SHP77 (cell line): ENCODE measurements at places on chromosomes 5 and 9.
A peak's percentile ranks its signal among the peaks of the same experiment; 100 is the strongest.

- no peak for DNase-seq
These were observed 442.5 kb upstream of the KLF4 start for GRCh38 chr9:107932046-107932445.

GRCh38 chr5:25006734-25007133 is 362.0 kb upstream of the CDH10 start:
- peak; percentile 41 for DNase-seq

- no peak for DNase-seq
These were observed 2.0 kb downstream of the EIF4EBP3 start for GRCh38 chr5:140549237-140550144.

DNA sequence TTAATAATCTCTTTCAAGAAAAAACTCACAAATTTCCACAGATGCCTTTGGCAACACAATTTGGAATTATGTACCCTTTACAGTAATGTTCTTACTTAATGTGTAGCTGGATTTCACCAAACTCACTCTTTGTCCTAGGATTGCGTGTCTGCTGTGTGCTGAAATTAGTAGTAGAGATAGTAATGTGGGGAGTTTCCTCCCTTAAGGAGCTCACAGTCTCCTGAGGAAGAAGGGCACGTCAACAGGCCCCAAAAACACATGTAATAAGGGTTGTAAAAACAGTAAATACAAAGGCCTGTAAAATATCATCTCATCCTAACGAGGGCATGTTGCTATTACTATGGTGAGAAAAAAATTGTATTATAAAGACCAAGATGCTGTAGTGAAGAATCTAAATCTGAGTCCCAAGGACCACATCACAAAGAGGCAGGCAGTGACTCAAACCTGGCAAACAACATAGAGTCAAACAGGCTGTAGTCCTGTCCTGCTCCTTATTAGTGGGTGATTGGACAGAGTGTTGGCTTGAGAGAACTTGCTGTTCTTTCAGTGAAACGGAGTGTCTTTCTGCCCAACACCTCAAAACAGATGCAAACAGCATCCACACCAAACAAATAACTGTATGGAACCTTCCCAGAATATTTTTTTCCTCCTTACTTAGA is 83.2 kb upstream of the PAPPA start:
- no peak for DNase-seq

DNA sequence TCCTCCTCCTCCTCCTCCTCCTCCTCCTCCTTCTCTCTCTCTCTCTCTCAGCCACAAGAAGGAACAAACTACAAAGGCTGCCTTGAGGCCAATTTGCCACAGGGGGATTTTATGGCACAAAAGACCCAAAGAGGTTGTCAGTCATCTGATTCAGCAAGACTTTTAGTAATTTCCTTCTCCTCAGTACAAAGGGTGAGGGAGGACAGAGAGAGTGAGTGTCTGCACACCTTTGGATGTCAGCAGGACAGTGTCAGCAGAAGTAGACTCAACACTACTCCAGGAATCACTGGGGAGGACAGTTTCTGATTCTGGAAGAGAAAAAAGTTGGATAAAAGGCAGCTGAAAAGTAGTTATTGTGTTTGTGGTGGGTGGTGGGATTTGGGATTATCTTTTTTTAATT is 13.6 kb downstream of the TIMD4 start:
- DNase-seq: no peak

GRCh38 chr5:143933451-143933850 is 121.5 kb downstream of the HMHB1 start:
- no peak for DNase-seq
